ENCODE measurements at places on chromosomes 3 and 15.

GRCh38 chr3:128554100-128554464 is 61.1 kb upstream of the GATA2 start:
- DNase-seq: no peak

DNA sequence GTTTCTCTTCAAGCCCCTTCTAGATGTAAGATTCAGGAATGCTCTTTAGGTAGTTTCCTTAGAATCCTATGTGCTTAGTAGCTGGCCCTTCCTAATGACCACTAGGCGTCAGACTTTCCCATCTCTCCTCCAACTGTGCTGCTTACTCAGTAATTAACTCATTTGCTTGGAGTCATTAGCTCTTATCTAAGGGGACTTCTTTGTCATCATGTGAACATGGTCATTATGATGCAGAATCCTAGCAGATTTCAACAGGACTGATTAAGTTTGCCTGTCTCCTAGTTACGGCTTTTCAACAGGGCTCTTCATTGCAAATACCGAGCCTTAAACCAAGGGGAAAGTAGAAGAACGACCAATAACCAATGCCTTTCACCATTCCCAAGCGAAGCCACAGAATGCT is 46.4 kb downstream of the GJD2 start:
- DNase-seq: peak; percentile 13

DNA sequence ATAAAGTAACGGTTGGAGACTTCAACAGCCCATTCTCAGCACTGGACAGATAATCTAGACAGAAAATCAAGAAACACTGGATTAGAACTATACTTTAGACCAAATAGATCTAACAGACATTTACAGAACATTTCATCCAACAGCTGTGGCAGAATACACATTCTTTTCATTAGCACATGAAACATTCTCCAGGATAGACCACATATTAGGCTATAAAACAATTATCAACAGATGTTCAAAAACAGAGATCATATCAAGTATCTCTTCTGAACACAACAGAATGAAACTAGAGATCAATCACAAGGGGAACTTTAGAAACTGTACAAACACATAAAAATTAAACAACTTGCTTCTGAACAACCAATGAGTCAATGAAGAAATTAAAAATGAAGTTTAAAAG is 133.3 kb downstream of the ADAM10 start:
- no peak for DNase-seq

DNA sequence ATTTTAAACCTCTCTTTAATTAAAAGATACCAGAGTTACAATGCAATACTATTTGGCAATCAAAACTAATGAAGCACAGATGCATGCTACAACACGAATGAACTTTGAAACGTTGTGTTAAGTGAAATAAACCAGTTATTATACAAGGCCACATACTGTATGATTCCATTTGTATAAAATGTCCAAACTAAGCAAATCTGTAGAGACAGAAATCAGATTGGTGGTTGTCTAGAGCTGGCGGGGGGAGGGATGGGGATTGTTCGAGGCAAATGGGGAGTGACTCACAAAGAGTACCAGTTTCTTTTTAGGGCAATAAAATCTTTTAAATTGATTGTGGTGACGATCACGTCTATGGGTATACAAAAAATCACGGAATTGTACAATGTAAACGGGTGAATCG is 677.0 kb downstream of the NTRK3 start:
- no peak for DNase-seq

GRCh38 chr15:100663086-100663914 is 60.9 kb downstream of the ASB7 start:
- no peak for DNase-seq

- DNase-seq: no peak
These were observed 104.9 kb downstream of the AQP9 start for GRCh38 chr15:58243070-58243469.

DNA sequence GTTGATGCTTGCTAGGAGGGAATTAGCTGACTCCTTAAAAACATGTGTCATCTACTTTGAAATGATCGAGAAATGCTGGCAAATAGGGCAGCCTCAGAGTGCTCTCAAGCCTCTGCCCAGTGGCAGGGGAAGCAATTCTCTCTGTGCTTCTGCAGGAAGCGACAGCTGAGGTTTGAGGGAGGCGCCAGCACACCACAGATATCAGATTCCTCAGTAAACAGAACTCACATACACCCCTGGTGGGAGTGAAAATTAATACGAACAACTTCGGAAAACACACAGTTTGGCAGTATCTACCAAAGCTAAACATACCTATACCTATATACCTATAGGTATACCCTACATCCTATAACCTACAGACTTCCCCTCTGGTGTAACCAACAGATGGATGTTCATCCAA is 61.3 kb downstream of the NSMCE3 start:
- DNase-seq: no peak

GRCh38 chr3:158458464-158458863 is 112.5 kb upstream of the MLF1 start:
- no peak for DNase-seq

- DNase-seq: no peak
These were observed 312.4 kb upstream of the KCNMB2 start for GRCh38 chr3:178223876-178224275.

- DNase-seq: peak; percentile 42
These were observed 332.1 kb downstream of the ARRDC4 start for GRCh38 chr15:98292442-98293240.

DNA sequence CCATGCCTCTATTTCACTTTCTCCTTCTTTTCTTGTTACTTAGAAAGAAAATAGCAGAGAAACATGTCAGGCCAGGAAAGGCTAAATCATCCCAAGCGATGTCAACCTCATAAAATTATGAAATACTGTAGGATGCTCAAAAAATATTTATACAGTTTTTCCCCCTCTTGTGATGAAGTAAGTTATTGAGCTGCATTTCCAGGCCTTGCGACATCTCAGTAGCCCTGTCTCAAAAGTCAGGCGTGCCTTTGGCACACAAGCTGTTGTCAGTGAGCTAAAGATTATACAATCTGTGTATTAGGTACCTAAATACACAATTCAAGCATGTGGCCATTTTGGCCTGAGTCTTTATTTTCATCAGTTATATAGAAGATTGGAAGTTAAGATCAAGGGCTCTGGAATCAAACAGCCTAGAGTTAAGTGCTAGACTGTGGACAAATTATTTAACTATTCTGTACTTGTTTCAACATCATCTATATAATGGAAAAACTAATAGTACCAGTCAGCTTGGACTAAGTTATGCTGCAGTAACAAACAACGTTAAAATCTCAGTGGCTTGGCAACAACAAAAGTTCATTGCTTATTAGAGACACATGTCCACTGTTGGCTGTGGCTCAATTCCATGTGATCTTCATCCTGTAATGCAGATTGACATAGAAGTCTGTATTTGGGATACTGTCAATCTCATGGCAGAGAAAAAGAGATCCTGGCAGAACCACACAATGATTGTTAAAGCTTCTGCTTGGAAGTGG is 406.4 kb upstream of the PROK2 start:
- DNase-seq: no peak

DNA sequence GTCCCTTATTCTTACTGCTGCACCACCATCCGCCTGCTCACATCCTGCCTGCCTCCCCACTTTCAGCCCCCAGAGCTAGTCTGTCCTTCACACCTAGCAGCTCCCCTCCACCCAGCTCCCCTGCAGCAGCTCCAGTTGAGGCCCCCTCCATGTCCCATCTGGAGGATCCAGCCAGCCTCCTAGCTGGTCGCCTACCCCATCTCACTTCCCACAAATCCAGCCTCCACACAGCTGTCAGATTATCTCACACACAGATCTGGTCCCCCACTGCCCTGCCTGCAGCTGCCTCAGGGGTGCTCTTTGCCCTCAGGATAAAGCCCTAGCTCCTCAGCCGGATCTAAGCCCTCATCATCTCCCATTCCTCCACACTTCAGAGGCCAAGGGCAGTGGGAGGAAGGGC is 8.8 kb upstream of the SEMA7A start:
- DNase-seq: no peak

DNA sequence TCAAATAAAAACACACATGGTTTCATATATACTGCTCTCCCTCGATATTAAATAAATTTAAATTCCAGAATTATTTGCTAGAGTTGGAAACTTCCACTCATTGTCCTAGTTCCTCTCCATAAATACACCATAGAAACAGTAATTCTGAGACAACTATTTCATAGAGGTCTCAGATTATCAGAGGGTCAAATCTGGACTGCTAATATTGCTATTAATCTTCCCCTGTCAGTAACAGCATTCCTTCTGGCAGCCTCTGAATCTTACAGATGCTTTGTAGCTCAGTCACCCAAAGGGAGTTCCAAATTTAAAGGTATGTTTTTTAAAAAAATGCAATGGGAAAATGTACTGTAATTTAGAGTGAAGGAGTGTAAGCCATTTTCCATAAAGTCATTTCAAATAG is 428.8 kb downstream of the PYDC2 start:
- DNase-seq: no peak

DNA sequence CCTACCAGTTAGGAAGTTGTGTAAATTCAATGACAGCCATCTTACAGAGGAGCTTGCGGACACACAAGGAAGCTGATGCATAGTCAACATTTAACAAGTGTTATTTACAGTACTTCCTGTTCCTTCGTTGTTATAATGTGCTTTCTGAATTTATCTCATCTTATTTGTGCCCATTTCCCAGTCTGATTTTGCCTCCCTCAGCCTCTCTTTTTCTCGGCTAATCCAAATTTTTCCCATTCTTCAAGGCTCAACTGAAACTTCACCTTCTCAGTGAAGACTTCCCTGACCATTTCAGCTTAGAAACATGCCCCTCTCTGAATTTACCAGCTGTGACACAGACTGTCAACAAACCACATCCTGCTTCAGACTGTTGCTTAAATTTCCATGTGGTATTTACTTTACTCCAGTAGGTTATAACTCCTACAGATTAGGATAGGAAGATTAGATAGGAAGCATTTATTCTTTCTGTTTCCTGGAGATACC is 55.7 kb upstream of the CP start:
- DNase-seq: peak; percentile 70

GRCh38 chr3:141100531-141101320 is 49.6 kb downstream of the SPSB4 start:
- DNase-seq: no peak

DNA sequence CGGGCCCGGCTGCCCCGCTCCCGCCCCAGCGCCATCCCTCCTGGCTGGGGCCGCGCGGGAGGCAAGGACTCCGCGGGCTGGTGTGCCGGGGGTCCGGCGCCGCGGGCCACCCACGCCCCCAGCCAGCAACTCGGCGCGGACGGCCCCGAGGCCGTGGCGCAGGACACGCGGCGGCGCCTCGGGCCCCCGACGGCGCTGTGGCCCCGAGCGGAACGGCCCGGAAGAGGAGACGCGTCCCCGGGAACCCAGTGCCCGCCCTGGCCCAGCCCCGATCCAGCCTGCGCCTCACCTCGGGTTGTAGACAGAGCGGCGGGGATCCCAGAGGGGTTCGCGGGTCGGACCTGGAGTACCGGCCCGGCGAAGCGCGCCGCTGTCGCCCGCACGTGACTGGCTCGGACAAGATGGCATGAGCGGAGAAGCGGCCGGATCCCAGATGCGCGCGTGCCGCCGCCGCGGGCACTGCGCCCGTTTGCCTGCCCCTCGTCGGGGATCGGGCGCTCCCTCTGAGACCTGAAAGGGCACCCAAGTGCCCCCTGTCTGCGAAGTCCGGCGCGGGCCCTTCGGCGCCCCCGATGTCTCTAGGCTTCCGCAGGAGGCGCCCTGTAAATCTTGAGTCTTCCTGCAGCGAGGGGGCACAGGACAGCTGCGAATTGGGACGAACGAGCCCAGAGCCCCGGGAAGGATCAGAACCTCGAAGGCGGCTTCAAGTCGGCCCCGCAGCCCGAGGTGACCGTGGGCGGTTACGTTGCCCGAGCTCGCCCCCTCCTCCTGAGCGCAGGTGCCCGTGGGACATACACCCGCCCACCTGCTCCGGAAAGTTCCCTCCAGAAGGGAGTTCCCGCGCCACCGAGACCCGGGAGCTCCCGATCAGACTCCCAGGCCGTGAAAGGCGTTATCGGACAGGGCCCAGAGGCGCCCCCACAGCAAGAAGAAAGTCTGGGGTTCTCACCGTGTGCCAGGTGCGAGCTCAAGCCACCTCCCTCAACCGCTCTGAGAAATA is 598 bp upstream of the SFMBT1 start:
- DNase-seq: peak; percentile 82

DNA sequence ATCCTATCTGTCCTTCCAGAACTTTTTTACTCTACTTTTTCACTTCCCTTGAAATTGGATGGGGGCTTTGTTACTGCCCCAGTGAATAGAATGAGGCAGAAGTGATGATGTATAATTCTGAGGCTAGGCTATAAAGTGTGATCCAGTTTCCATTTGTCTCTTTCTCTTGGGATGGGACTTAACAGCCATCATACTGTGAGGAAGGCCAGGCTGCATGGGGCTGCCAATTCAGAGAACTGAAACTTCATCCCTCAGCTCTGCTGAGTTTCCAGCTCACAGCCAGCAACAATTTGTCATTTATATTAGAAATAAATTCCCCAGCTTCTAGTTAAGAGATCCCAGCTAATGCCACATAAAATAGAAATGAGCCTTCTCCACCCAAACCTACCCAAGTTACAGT is 504.0 kb upstream of the TGFBR2 start:
- no peak for DNase-seq

DNA sequence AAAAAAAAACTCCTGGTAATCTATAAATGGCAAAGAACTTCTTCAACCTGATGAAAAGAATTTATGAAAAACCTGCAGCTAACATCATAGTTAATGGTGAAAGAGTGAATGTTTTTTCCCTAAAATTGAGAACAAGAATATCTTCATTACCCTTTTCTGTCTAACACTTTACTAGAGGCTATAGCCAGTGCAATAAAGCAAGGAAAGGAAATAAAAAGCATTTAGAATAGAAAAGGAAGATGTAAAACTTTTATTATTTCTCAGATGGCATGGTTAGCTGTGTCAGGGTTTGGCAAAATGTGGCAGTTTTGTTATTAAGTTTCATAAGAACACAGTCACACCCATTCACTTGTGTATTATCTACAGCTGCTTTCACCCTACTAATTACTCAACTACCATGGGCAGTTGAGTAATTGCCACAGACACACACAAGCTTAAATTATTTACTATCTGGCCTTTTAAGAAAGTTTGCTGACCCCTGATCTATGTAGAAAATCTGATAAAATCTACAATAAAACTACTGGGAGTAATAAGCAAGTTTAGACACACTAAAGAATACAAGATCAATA is 465.1 kb downstream of the MAGI1 start:
- no peak for DNase-seq
